Stimulated activated CD8-positive, alpha-beta memory T cell treated with anti-CD3 and anti-CD28 coated beads, Interleukin-4, amount 100 ng/mL, for 4 hours (primary cell): ENCODE measurements at places on chromosomes 3 and 15.

DNA sequence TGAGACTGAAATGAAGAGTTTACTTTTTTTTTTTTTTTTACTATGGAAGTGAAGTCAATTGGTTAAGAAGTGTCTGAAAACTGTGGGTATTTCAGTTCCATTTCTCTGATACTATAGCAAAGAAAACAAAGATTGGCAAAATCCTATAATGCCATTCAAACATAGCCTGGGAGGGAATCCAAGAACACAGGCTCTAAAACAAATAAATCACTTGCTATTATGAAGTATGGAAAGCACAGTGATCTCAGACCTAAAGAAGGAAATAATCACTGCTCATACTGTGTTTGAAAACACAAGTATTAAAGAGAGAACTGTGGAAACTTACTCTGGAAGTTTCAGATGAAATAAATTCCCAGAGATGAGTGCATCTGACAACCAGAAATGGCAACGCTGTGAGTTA lies 12.0 kb downstream of the SAMMSON start:
- no peak for DNase-seq

- DNase-seq, result no peak
These were observed 62.0 kb downstream of the KLHL6 start for GRCh38 chr3:183493296-183494045.

DNA sequence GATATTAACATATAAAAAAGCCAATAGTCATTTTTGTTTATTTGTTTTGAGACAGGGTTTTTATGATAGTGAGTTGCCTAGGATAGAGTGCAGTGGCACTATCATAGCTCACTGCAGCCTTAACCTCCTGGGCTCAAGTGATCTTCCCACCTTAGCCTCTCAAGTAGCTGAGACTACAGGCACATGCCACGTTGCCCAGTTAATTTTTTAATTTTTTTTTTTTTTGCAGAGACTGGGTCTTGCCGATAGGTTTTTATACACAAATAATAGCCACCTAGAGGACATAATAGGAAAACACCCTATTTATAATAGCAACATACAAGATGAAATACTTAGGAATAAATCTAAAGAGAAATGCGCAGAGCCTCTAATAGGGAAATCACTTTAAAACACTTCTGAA lies 13.3 kb downstream of the EIF3J start:
- no peak for DNase-seq

DNA sequence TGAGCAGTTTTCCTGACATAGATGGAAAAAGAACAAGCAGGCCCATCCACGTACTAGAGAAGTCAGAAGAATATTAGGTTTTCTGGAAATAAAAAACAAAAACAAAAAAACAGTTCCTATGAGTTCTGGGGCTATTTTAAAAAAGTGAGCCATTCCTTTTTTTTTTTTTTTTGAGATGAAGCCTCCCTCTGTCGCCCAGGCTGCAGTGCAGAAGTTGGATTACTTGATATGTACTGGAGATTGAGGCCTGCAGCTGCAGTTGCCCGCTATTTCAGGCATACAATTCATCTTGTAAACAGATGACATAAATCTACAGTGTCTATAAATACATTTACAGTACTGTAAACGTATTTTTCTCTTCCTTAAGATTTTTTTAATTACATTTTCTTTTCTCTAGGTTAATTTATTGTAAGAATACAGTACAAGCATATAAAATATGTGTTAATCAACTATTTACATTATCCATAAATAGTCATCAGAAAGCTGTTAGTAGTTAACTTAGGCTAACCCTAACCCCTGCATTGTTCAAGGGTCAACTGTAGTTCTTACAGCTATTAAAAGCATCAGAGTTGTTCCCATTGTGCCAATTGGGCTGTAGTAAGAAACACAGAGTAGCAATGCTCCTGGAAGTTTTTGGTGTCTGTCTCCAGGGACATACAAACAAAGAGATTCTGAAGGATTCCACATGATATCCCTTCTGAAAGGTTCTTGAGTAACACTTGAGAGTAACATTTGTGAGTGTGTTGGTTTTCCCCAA lies 11.2 kb upstream of the ACTL6A start:
- no peak for DNase-seq

DNA sequence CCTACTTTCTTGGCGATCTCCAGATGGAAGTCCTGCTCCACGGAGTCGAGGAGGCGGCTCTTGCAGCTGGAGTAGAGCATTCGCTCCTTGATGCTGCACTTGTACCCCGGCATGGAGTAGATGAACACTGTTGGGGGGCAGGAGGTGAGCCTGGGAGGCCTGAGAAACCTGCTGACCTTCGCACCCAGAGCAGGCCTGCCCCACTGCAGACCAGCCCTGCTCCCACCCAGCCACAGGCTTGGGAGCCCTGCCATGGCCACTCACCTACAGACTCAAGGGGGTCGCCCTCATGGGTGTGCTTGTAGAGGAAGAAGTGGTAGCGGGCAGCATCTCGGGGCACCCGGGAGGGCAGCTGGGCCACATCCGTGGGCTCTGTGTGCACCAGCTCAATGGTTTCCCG lies 4.2 kb upstream of the TLR9 start:
- DNase-seq, result no peak

GRCh38 chr3:2635511-2635910 lies 474.7 kb downstream of the IL5RA start:
- no peak for DNase-seq

DNA sequence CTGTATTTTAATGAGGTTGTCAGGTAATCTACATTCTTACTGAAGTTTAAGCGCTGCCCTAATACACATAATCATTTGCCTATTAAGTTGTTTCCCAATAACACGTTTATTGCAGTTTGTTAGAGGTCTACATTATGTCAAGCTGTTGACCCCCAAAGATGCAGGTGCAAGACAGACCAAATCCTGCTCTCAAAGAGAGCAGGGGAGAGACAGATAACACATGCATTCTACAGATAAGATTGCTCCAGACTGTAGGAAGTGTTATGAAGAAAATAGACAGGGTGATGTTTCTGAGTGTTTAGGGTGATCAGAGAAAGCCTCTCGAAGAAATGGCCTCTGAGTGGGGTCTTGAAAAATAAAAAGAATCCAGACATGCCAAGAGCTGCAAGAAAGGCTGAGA lies 24.8 kb upstream of the OXTR start:
- no peak for DNase-seq

GRCh38 chr3:63067999-63068645 lies 192.9 kb upstream of the CADPS start:
- no peak for DNase-seq

- DNase-seq, result no peak
These were observed 84.9 kb downstream of the EEFSEC start for GRCh38 chr3:128238184-128238489.

GRCh38 chr3:191985691-191986090 lies 524.7 kb downstream of the PYDC2 start:
- no peak for DNase-seq

DNA sequence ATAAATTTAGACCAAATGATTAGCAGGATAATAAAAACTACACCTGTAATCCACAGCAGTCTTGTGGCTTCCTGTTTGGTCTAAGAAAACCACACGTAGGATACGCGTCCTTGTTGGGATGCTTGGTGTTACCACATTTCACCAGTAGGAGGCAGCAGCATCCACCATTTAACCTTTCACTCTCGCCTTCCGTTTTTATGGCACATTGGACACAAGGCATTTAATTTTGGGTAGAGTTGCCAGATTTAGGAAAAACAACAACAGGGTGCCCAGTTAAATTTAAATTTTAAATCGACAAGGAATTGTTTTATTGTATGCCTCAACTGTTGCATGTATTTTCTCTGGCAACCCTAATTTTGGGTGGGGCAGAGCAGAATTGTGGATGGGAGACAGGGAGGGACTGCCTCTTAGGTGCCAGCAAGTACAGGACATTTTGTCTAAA lies 6.3 kb downstream of the LRRC31 start:
- peak; percentile 38 for DNase-seq

- no peak for DNase-seq
These were observed 642.7 kb upstream of the AGTR1 start for GRCh38 chr3:148054999-148055398.

DNA sequence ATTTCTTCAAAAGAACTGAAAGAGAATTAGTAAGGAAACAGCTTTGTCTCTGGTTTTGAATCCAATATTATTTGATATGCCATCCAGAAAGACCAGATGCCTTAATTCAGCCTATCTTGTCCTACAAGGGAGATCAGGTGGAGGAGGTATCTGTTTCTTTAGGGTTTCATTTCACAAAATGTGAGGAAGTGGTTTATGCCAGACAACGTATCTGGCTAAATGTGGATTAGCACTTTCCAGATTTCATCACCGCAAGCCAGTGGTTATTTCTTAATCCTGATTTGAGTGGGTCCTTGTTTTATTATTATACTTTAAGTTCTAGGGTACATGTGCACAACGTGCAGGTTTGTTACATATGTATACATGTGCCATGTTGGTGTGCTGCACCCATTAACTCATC lies 271.1 kb downstream of the EBLN2 start:
- no peak for DNase-seq

DNA sequence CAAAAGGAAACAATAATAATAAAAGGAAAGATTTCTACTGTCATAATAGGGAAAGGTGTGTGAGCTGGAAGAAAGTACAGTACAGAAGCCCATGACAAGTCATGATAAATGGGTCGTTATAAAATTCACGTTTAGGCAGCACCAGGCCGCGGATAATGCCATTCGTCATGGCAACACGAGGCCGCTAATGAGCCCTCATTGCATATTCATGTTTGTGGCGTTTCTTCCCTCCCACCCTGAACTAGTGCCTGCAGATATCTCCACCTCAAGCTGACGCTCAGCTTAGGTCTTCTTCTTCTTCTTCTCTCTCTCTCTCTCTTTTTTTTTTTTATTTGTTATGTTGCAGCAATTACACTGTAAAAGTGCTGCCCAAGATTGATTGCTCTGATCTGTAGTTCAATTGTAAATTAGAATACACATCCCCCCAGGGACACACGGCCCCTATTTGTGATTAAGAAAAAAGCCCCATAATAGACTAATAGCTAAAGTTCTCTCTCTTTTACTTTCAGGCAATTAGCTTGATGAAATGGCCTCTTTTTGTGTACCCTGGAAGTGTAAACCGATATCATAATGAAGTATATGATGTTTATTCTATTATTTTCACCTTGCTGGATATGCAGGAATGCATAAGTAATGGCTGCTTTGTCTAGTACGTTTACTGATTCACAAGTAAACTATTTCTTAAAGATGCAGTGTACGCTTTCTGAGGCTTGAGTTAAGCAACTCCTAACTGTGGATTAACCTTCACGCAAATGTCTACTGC lies 61.9 kb upstream of the NR2F2 start:
- DNase-seq, result no peak

GRCh38 chr3:71090207-71090606 lies 493.3 kb downstream of the FOXP1 start:
- no peak for DNase-seq

- DNase-seq, result no peak
These were observed 116.7 kb upstream of the LINGO1 start for GRCh38 chr15:77749236-77749997.

DNA sequence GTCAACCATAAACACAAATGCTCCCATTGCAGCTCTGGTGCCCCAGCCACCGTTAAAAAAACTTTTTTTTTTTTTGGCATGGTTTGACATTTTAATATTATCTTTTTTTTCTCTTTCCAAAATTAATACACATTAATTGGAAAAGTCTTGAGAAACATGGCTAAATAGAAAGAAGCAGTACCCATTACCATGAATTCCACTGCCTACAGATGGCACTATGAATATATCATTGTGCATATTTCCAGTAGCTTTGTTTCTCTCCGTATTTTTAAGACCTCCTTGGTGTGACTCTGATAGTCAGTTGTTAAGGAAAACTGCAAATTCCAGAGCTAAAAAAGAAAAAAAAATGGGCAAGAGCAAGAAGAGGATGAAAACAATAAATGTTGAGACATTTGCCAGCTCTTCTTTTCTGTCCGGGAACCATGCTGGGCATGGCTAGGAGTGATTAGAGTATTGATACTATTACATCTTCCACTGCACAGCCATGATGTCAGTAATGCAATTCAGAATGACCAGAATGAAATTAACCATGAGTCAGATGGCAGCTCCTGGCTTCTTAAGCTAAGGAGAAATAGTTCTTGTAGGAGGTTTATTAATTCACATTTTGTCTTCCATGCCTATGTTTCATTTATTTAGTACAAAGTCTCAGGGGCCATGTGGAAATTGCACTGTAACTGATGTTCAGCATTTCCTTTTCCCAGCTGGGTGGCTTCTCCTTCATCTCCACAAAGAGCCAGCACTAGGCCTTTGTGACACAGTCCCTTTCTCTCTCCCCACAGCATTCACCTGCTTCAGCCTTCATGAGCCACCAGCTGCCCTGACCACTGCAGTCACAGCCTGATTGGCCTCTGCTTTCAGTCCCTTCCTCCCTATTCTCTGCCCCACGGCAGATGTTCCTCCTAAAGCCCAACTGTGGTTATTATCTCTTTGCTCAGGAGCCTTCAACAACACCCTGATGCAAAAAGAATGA lies 31.8 kb downstream of the SLC7A14 start:
- no peak for DNase-seq

- DNase-seq, result no peak
These were observed 44.4 kb upstream of the PSMD6 start for GRCh38 chr3:64067506-64068346.

DNA sequence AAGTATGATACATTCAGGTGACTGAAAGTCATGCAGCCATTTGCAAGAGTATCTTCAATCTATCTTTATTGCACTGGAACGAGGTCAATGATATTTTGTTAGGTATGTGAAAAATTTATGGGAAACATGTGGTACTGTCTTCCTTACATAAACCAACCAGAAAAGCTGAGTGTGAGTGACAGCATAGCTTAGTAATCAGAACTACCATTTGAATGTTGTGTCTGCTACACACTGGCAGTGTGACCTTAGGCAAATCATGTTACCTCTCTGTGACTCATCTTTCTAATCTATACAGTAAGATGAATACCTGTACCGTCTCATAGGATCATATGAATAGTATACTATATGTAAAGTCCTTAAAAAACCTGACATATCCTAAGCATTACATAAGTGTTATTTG lies 337.9 kb upstream of the IL12A start:
- DNase-seq, result no peak

DNA sequence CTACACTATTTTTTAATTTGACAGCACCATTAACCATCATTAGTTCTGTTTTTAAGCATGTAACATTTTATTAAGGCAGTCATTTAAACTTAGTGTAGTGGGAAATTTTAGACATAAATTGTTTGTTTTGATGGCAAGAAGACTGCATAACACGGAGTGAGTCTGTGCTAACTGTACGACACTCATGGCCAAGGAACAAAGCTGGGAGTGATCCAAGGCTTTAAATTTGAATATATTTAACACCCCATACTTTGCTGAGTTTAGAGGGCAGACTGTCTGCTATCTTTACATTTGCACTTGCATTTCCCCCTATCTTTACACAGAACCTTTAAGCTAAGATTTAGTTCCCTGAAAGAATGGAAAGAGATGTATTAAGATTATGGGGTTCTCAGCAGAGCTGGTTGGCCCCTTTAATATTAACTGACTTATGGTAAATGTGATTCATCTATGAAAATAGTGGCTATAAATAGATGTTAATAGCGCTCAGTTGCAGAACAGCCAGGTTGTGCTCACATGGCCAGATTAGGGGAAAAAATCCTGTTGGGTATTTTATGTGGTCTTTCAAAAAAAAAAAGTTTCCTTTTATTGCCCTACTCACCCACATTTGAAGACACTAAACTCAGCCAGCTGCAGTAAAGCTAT lies 120.7 kb downstream of the CMSS1 start:
- no peak for DNase-seq
